ENCODE measurements at places on chromosomes 1 and 21.

DNA sequence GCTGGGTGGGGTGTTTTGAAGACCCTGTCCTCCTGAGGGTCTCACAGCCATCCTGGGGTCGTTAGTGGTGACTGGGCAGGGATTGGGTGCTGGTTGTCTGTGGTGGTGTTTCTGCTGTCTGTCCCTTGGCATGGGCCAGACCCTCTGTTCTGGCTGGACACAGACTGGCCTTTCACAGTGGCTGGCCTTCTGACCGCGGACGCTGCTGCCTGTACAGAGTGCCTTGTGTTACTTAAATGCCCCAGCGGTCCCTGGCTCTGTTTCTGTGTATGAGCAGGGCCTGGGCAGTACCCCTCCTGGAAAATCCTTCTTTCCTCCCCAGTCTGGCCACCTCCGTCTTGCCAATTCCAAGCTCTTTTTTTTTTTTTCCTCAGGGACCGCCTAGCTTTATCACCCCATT lies 50.9 kb downstream of the SH3BGR start:
- DNase-seq, result no peak

GRCh38 chr1:227586733-227587132 lies 23.4 kb downstream of the ZNF678 start:
- DNase-seq, result no peak

- no peak for DNase-seq
These were observed 543.3 kb downstream of the MATN1 start for GRCh38 chr1:30179942-30180543.

DNA sequence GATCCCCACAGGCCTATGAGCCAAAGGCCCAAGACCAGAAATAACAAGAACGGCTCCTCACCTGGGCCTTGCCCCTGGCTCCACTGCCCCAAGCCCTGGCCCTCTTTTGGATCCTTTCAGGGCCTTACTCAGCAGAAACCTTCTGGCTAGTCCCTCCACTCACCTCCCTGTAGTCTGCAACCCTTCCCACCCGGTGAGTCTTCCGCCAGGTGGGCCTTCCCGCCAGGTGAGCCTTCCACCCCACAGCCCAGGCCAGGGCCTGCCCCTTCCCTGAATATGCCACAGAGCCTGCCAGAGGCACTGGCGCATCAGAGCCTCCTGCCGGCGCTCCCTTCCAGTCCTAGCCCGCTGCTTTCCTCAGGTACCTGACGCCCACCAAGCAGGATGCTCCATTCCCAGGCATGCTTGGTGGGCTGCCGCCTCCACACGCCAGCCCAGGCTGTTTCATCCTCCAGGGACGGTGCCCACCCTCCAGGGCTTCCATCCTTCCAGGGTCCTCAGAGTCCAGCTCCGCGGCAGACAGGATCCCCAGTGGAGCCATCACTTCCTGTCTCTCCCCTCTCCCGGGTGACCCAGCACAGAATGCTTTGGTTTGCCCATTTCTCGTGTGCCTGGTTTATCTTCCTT lies 20.9 kb downstream of the LHX4 start:
- no peak for DNase-seq

DNA sequence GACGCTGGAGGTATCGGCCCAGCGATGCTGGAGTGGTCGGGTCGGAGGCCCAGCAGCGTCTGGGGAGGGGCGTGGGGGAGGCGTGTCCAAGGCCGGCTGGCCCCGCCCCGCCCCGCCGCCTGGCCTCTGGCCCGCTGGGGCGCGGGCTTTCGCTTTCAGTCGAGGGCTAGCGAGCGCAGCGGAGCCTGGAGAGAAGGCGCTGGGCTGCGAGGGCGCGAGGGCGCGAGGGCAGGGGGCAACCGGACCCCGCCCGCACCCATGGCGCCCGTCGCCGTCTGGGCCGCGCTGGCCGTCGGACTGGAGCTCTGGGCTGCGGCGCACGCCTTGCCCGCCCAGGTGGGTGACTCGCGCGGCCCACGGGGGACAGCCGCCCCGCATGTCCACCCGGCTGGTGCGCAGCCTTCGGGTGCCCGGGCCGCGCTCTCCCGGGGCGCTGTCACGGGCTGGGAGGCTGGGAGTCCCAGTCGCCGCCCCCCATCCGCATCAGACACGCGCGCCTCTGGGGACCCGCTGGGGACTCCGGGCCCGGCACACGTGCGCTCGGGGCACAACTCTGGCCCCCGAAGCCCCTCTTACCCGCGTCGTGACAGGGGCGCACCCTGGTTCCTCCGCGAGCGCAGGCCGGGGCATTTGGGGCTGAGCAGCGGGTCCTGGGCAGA lies at the start of gene TNFRSF1B:
Gene TNFRSF1B, plus strand, starts transcription at position 158 of the 659 bp plus-strand sequence. Its CDS starts 101 bp downstream, at position 259.
- no peak for DNase-seq

- no peak for DNase-seq
These were observed 17.6 kb downstream of the GABPA start for GRCh38 chr21:25752416-25752815.

- no peak for DNase-seq
These were observed 139.3 kb upstream of the EDN2 start for GRCh38 chr1:41623736-41624135.

DNA sequence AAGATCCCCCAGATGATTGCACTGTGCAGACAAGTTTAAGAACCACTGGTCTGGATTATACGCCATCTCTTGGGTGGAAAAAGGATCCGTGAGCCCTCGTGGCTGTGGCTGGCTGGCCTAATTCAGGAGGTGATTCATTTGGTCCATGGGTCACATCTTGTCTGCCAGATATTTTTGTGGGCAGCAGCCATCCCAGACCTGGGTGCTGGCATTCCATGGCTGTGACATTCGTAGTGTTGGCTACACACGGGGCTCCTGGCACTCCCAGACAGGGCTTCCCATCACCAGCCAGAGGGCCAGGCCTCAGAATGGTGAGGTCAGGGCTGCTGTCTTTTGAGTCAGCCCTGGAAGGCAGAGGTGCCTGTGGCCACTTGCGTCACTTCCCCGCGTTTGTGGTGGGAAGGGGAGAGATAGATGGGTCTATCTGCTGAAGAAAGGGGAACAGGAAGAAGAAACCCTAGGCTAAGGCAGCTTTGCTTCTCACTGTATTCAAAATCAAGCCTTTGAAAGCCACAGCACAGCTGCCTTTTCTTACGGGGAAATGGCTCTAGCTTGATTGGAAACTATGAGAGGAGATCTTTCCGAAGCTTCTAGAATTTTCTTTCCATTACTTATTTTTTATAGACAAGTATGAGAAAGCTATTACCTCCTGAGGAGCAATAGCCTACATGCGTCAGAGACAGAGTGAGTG lies 32.4 kb downstream of the EIF2D start:
- no peak for DNase-seq

GRCh38 chr1:58948671-58949070 lies 164.8 kb upstream of the JUN start:
- DNase-seq, result no peak

- no peak for DNase-seq
These were observed 6.4 kb downstream of the ITGB2 start for GRCh38 chr21:44914176-44914874.

DNA sequence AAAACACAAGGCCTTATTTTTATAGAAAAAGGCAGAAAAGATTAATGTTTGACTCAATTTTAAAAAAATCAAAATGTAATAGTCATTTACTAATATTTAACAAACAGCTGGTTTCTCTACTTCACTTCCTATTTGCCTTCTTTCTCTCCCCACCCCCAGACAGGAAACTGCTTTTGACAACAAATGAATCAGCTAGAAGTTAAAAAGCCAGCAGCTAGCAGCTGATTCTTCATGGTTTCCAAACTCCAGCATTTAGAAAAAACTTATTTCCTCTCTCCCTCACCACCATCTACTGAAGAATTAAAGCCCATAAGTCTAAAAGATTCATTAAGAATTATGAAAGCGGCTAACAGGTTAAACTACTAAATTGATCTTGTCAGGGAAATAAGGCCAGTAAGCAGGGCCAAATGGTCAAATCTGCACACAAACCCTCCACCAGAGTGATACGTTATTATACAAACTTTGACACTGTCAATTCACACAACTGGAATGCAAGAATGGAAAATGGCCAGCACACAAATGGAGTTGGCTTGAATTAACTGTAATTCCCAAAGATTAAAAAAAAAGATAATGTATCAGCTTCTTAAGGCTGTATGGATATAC lies 4.0 kb downstream of the WDR26 start:
- DNase-seq, result no peak

DNA sequence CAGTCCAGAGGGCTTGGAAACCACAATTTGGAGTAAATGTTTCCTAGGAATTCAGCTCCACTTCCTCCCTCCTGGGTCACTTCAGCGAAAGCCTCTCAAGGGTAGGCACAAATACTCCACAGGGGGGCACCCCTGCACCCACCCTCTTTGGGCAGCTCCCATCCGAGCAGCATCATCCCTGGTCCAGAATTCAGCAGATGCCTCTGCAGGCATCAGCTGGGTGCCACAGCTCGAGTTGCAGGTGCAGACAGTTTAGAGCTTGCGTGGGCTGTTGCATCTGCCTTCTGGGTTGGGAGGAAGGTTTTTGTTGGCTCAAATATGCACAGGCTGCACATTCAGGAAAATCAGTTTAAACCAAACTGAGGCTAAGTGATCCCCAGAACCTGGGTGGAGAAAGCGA lies 25.0 kb downstream of the KANK4 start:
- no peak for DNase-seq

GRCh38 chr1:239426821-239427475 lies 40.6 kb downstream of the CHRM3 start:
- no peak for DNase-seq

DNA sequence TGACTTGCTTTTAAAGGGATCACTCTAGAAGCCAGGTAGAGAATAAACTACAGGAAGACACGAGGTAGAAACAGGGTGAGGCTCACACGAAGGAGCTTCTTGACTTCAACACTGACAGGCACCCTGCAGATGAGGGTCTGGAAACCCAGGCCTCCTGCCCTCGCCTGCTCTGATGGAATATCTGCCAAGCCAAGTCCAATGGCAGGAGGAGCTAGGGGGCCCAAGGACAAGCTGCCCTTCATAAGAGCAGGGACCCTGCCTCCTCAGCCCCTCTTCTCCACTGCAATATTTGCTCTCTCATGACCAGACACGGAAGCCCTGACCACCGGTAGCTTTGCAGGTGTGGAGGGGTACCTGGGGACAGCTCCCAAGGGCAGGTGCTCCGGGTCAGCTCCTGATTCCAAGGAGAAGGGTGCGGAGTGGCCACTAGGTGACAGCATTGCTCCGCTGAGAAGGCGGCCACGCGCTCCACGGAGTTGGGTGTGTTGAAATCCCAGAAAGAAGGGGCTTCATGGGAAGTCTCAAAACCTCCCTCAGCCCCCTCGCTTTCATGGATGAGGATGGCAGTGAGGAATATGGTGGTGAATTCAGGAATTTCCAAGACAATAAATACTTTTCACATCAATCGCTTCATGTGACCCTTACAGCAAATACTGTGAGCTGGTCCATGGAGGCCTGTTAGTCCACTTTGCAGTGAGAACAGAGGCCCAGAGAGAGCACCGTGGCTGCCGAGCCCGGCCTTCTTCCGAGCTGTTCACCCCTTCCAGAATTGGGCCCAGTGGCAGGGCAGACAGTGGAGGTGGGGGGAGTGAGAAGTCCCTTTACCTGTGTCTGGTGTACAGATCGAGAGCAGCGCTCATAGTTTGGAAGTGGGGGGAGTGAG lies 33.2 kb upstream of the PAX7 start:
- peak; percentile 53 for DNase-seq

Data from NCI-H446 (cell line).